ENCODE measurements at places on chromosomes 13 and 19. TPM values are rescaled to one million over a fixed set of nuclear protein-coding genes. Genes with fewer than 3 reads are reported as not detected.

- no peak for DNase-seq
Measured at GRCh38 chr13:104750377-104750776, 1684.2 kb upstream of the SLC10A2 start.

- DNase-seq, result no peak
Measured at GRCh38 chr19:1167687-1168571, 6.1 kb downstream of the SBNO2 start.

DNA sequence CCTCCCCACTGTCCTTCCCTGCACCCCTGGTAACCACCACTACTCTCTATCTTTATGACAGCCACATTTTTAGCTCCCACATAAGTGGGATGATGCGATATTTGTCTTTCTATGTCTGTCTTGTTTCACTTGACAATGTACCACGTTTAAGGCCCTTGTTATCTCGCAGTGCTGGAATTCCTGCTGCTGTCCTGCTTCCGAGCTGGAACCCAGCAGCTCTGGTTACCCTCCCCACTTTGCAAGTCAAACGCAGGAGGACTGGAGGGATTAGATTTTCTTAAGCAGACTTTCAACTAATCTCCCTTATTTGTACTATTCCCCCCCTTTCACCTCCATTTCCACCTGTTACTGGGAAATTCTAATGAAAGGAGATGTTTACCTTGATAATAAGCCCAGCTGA lies 59.1 kb upstream of the PDX1 start:
- DNase-seq, result no peak

- DNase-seq, result no peak
Measured at GRCh38 chr19:2805261-2805900, 14.3 kb upstream of the ZNF554 start.

- DNase-seq, result no peak
Measured at GRCh38 chr13:80612804-80613203, 271.9 kb upstream of the SPRY2 start.

- no peak for DNase-seq
Measured at GRCh38 chr13:30753030-30753616, 17.8 kb downstream of the ALOX5AP start.

GRCh38 chr19:21749090-21749489 lies 18.3 kb downstream of the ZNF100 start:
- no peak for DNase-seq

DNA sequence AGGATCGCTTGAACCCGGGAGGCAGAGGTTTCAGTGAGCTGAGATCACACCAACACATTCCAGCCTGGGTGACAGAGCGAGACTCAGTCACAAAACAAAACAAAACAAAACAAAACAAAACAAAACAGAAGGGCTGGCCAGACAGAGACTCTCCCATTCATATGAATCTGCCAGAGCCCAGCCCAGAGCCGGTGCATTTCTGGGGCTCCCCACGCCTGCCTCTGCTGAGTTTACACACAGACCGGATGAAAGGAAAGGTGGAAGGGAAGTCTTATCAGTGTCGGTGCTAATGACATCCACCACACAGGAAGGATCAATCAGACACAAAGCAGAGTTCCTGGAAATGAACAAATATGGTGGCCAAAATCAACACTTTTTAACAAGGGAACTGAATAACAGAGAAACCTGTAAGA lies 6.8 kb downstream of the TRAPPC6A start:
- peak; percentile 72 for DNase-seq

DNA sequence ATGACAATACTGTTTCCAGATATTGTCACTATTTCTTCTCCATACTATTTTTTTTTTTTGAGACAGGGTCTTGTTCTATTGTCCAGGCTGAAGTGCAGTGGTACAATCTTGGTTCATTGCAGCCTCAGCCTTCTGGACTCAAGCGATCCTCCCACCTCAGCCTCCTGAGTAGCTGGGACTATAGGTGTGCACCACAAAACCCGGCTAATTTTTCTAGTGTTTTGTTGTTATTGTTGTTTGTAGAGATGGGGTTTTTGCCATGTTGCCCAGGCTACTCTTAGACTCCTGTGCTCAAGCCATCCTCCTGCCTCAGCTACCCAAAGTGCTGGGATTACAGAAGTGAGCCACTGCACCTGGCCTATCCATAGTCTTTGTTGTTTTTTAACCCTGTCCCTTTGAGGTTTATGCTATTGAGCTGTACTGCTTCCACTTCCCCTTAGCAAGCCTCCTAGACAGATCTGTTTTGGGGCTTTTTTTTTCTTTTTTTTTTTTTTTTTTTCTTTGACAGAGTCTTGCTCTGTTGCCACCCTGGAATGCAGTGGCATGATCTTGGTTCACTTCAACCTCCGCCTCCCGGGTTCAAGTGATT lies 27.6 kb upstream of the MAP3K10 start:
- DNase-seq, result no peak

DNA sequence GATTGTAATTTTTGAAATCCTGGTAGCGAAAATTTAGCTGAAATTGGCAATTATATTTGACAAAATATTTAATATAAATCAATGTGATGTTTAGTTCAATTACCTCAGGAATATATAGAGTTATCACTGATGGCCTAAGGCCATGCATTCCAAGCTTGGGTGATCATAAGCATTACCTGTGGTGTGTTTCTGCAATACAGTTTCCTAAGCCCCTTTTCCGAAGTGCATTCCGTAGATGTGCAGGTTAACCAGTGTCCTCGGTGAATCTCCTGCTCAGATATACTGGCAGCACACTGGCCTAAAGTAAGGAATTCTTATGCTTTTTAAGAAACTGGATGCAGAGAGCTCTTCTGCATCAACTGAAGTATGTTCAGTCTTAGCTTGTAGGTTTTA lies 35.0 kb downstream of the ITGBL1 start:
- no peak for DNase-seq

The ADGRE1 gene
- not detected for total RNA-seq

The EMP3 gene
- total RNA-seq, result 127 TPM

The SMIM24 gene
- total RNA-seq, result not detected

The C13orf42 gene
- not detected for total RNA-seq

The FFAR3 gene
- total RNA-seq, result not detected

The EXOC3L2 gene
- 0.66 TPM for total RNA-seq

All from endothelial cell of umbilical vein (primary cell).